ENCODE measurements at places on chromosomes 4 and X.
A peak's percentile ranks its signal among the peaks of the same experiment; 100 is the strongest.

GRCh38 chr4:168361365-168362024, 42.9 kb upstream of the DDX60 start:
- no peak for DNase-seq

DNA sequence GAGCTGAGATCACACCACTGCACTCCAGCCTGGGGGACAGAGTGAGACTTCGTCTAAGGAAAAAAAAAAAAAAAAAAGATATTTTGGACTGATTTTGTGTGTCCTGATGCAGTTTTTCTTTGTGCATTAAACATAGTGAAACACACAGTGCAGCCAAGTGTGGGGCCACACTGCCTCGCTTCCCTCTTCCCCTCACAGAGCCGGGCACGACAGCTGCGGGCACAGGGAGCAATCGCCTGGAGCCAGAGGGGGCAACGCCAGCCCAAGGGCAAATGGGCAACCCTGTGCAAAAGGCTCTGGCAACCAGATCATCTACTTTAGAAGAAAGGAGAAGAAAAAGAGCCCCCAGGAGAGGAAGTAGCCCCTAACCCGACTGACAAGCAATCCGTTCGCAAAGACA, 13.5 kb upstream of the CCNQ start:
- no peak for DNase-seq

DNA sequence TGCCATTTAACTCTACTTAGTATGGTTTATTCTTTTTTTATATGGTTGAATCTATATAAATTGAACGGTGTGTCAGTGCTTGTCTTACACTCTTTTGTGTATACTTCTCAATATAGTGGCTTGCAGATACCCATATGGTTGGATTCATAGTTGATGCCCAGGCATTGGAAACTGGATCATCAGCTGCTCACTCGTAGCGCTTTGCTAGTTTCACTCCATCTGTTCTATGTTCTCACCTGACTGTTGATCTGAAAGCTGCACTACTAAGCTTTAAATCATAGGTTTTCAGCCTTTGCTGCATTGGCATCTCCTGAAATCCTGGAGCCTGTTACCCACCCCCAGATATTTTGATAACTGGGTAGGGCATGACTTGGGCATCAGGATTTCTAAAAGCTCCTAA, 121.6 kb upstream of the DCLK2 start:
- DNase-seq: no peak

DNA sequence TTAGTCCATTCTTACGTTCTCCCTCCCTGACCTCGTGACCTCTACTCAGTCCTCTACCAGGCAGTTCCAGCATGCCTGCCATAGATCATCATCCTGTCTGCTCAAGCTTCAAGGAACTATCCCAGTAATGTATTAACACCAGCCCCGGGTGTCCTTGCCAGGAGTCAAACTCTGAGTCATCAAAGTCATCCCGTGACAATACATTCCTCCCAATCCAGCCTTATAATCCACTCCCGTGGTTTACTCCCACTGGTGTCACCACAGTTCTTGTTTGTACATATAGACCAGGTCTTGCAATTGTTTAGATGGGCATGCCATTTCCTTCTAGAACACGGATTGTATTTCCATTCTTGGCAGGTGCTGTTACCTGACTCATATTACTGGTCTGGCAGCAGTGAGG, 68.7 kb upstream of the TAB3 start:
- DNase-seq: peak; percentile 3

- no peak for DNase-seq
Measured at GRCh38 chrX:142663330-142664095, 362.2 kb upstream of the SPANXN4 start.

- DNase-seq: no peak
Measured at GRCh38 chr4:60396341-60397049, 803.6 kb upstream of the ADGRL3 start.

- DNase-seq: no peak
Measured at GRCh38 chrX:71550578-71550977, 17.7 kb downstream of the OGT start.

- peak; percentile 2 for DNase-seq
Measured at GRCh38 chrX:115616943-115617563, 56.1 kb downstream of the PLS3 start.

DNA sequence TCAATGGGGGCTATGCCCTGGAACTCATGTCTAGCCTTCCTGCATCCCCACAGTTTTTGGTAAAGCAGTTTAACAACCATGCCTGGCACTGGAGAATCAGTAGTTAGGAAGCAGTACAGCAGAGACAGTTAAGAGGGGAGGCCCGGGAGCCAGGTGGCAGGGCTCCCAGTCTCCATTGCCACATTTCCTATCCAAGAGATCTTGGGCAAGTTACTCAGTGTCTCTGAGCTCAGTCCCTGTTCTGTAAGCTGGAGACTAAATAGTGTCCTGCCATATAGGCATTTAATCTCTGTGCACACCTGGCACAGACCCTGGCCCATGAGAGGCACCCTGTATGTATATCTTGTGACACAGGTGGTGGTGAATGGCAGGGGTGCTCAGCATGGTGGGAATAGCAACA, 156.1 kb upstream of the EOLA2 start:
- no peak for DNase-seq

- DNase-seq: no peak
Measured at GRCh38 chrX:10482261-10482660, 138.1 kb downstream of the MID1 start.

DNA sequence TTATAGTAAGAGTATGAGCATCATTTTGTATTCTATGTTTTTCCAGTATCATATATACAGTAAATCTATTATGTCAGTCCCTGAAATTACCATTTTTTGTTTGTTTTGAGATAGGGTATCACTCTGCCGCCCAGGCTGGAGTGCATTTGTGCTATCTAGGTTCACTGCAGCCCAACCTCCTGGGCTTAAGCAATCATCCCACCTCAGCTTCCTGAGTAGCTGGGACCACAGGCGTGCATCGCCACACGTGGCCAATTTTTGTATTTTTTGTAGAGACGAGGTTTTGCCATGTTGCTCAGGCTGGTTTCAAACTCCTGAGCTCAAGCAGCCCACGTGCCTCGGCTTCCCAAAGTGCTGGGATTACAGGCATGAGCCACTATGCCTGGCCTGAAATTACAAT, 85.6 kb downstream of the ZNF330 start:
- DNase-seq: no peak

- DNase-seq: no peak
Measured at GRCh38 chrX:153636716-153637115, 10.3 kb upstream of the DUSP9 start.

DNA sequence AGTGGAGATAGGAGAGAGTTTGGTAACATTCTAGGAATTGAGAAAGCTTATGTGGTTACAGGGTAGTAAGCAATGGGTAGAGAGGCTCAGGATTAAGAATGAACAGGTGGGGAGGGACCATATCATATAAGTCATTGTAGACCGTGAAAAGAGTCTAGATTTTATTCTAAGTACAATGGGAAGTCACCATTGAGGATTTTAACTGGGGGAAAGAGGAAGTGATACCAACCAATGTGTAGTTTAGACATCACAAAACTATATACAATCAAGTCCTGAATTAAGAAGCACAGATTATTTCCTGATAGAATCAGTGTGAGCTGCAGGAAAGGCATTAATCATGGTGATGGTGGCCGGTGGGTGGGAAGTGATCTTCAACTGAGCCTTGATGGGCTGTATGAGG, 178.3 kb upstream of the ZIC3 start:
- no peak for DNase-seq

DNA sequence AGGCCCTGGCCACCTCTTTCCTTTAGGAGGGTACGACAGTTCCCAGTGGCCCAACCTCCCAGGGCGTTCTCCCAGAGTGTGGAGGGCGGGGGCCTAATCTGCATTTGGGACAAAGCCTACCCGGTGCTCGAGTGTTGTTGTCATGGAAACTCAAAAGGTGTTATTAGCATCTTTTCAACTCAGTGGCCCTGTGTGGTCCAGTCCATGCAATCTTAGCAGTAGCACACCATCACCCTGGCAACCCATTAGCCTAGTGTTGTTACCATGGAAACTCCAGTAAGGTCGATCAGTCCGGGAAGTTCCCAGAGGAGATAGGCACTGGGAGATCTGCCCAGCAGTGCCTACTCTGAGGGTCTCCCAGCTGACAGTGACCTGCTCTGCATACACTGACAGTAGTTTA, 20.2 kb downstream of the APLN start:
- DNase-seq: no peak

DNA sequence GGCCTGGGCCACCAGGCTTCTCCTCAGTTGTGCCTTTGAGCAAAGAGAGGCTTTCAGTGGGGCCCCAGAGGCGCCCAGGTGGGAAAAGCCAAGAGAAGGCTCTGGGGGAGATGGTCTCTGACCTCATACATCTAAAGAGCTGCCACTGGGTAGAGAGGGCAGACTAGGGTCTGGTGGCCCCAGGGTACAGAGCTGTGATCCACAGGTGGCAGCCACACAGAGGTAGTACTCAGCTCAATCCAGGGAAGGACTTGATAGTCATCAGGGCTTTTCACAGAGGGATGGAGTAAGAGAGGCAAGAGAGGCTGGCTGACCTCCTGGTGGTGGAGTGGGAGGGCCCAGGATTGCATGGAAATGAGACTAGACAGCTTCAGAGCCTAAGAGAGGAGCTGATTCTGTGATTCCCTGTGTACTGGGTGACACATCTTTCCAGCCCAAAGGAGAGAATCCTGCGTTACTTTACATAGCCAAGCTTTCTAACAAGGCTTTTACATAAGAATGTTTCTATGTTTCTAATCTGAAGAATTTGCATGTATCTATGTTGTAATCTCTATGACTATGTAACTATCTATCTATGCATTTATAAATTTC, 53.2 kb upstream of the PJA1 start:
- DNase-seq: no peak

- DNase-seq: no peak
Measured at GRCh38 chrX:15977644-15978043, 123.0 kb upstream of the AP1S2 start.

DNA sequence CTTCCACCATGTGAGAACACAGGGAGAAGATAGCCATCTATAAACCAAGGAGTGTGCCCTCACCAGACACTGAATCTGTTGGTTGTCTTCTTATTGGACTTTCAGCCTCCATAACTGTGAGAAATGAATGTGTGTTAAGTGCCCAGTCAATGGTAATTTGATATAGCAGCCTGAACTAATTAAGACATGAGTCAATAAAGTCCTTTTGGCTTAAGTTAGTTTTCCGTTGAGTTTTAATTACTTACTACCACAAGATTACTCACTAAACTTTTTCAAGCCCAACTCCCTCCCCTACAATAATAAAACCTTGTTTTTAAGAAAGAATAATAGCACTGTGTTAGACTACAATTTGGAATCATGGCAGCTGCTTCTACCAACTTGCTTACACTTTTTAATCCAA, 324.2 kb downstream of the PCDH19 start:
- DNase-seq: no peak

GRCh38 chr4:108891896-108892590, 129.2 kb upstream of the ETNPPL start:
- DNase-seq: no peak

DNA sequence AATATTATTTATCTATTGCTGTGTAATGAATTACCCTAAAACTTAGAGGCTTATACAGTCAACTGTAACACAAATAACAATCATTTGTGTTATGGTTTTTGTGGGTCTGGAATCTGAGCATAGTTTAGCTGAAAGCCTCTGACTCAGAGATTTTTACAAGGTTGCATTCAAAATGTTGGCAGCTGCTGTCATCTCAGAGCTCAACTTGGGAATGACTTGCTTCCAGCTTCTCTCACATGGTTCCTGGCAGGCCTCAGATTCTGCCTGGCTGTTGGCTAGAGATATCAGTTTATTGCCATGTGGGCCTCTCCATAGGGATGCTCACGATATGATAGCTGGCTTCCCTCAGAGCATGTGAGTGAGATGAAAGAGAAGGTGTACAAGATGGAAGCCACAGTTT, 70.2 kb upstream of the BRWD3 start:
- DNase-seq: no peak

DNA sequence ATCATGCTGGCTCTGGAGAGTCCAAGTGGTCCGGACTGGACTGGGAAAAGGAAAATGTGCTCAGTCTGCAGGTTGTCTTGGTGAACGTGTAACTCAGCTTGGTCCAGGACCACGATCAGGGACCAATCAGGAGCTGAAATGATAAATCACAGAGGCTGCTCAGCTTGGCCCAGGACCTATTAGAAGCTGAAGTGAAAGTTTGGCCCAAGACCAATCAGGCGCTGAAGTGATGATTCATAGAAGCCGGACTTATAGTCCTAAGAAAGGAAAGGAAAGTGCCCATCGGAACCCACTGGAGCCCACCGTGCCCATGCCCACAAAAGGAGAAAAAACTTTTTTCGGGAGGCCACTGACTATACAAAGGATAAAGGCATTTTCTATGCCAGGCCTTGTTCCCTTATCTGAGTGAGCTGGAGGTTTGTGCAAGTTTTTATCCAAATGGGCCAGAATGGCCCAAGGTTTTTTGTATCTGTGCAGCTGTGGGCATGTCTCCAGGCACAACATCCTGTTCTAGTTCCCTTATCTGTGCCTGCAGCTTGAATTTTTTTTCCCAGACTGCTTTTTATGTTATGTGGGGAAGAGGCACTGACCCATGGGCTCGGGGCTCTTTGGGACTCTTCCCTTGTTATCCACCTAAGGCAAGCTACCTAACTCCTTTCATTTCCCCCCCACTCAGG, 194.4 kb downstream of the FAM133A start:
- no peak for DNase-seq

GRCh38 chr4:39046249-39046648, 14.0 kb upstream of the TMEM156 start:
- no peak for DNase-seq

- DNase-seq: peak; percentile 77
Measured at GRCh38 chr4:108118505-108118904, 50.2 kb downstream of the LEF1 start.

GRCh38 chr4:39609454-39609931, 29.2 kb downstream of the SMIM14 start:
- peak; percentile 27 for DNase-seq

DNA sequence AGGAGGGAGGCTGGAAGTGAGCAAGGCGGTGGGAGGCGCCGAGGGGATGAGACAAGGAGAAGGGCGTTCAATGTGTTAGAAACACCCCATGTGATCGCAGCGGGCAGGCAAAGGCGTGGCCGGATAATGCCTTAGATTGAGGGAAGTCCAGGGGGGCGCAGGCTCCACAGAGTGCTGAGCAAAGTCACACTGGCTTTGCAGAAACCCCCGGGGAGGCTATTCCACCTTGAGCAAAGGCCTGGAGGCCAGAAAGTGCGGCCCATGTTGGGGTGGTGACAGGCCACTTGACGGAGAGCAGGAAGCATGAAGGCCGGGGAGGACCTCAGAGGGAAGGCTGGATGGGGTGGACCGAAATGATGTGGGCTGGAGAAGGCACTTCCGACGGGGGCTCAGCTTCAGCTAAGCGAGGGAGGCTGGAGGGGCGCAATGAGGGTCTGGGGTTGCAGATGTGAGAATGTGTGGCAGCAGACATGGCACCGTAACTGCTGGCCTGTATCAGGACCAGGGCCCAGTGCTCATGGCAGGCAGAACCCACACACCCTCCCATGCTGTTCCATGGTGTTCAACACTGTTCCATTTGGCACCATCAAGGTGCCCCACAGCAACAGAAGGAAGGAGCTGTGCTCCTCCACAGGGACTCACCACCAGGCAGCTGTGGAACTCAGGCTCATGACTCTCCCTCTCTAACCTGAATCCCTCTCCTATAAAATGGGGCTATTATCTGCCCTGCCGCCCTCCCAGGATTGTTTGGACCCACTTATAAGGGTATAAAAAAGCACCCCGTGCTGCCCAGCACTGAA, 50.3 kb downstream of the HMX1 start:
- DNase-seq: no peak

Measured in SW480 (cell line).